M059J (cell line): ENCODE measurements at places on chromosomes 7 and 10. TPM values are rescaled to one million over a fixed set of nuclear protein-coding genes. Genes with fewer than 3 reads are reported as not detected.

SKIDA1 gene
- total RNA-seq, result 1.2 and 1.9 TPM in 2 replicates

C10orf105 gene
- not detected in 2 replicates for total RNA-seq

METTL27 gene
- 1.7 and 1.9 TPM in 2 replicates for total RNA-seq

- no peak for DNase-seq
Measured at GRCh38 chr10:78393094-78393493, 359.4 kb downstream of the RPS24 start.

KLHDC10 gene
- total RNA-seq, result 17.6 and 36.6 TPM in 2 replicates

- DNase-seq, result no peak
Measured at GRCh38 chr7:147412109-147412508, 1178.5 kb upstream of the C7orf33 start.

DNA sequence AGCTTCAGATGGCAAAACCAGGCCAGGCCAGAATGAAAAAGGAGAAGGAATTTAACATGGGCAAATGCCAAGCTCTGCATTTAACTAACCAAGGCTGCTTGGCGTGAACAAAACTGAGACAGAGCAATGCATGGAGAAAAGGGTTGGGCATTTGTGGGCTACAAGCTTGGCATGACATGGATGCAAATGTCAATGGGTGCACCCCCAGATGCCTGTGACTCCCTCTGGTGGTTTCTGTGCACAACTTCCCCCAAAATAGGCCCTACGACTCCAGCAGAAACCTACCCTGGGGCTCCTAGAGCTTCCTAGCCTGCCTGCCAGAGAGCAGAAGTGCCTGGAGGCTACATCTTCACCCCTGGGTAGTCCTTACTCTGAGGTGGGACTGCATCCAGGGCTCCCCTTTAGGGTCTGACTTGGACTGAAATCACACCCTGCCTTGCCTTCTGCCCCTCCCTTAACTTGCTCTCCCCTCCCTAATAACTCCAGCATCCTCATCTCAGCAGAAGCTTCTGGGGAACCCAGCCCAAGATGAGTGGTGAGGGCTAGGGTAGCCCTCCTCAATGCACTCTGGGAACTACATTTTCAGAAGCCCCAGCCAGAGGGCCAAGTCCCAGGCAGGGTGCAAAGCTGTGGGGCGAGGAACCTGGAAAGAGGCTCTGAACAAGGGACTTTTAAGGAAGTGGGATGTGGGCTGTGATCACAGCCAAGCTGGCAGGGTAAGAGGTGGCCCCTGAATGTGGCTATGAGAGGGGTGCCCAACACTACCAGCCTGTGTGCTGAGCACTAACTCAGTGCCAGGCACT, 11.3 kb downstream of the GPRIN2 start:
- peak; percentile 67 for DNase-seq

DNA sequence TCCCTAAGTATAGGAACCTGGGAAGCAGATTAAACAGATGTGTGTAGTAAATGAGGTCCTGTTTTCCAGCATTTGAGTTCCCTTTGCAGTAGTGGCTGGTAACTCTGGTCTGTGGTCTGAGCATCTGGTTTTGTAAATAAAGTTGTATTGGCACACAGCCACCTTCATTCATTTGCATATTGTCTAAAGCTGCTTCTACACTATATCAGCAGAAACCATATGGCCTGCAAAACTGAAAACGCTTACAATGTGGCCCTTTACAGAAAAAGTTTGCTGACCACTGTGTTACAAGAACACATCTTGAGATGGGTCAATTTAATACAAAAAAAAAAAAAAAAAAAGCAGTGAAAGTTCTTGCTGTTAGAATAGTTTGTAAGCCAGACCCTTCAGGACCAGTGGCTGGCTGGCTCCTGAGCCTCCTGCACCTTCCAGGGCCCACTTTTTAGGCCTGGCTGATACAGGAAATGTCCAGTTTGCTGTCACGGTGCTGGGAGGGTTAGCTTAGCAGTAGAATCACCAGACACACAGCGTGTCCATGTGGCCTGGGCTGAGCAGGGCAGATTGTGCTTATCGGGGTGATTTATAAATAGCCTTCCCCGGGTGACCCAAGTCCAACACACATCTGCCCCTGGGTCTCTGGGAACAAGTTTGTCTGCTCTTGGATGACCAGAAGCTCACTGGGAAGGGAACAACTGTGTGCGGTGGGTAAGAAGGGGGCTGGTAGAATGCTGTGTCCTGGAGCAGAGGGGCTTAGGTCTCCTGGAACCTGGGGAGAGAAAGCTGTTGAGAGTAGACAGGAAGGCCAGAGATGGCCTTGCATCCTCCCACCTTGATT, 1.4 kb downstream of the C10orf71 start:
- no peak for DNase-seq

- DNase-seq, result peak; percentile 54
Measured at GRCh38 chr10:77422491-77423338, 214.9 kb downstream of the KCNMA1 start.

TDRD1 gene
- not detected in 2 replicates for total RNA-seq

AVPI1 gene
- total RNA-seq, result 13.3 and 20.6 TPM in 2 replicates

- DNase-seq, result no peak
Measured at GRCh38 chr7:127666602-127667001, 14.6 kb downstream of the SND1 start.

GJC3 gene
- total RNA-seq, result not detected in 2 replicates

TSPAN33 gene
- 0.91 and 4.2 TPM in 2 replicates for total RNA-seq

WAPL gene
- total RNA-seq, result 22.4 and 32.2 TPM in 2 replicates

DNA sequence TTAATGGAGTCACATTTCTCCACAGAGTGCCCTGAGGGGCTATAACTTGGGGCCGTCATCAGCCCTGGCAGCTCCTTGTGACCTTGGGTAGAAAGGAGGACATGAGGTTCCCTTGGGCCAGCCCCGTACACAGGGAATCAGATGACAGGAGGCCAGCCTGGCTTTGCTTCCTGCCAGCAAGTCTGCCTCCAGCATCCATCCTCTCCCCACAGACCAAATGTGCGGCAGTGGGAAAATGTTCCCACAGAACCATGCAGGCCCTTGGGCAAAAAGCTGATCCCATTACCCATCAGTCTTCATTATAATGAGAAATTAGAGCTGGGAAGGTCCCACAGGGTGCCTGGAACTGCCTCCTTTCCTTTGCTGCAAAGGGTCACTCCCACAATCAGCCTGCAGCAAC, 908.3 kb downstream of the GRID1 start:
- peak; percentile 48 for DNase-seq

DNA sequence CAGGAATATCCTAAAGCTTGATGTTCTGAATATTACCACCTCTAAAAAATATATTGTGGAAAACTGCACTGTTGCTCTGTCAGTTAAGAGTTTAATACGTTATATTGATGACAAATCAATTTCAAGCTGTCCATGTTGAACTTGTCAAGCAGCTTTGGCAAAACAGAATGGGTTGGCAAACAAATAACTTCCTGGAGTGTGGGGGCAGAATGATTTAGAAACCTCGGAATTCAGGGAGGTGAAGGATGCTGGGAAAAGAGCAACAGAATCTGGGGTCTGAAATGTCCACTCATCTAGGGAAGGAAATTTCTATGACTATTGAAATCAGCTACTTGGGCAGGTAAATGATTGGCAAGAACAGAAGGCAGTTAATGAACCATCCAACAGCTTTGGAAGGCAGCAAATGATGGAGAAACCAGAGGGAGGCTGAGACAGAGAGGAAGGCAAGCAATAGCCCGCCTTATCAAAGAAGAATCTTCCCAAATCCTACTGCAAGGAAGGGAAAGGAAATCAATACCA, 95.1 kb upstream of the PALS2 start:
- no peak for DNase-seq

GRCh38 chr7:150964593-150965111, 13.5 kb downstream of the KCNH2 start:
- no peak for DNase-seq

C7orf57 gene
- 0.25 and 0.62 TPM in 2 replicates for total RNA-seq

- DNase-seq, result no peak
Measured at GRCh38 chr7:136247211-136247610, 270.1 kb upstream of the MTPN start.

- DNase-seq, result no peak
Measured at GRCh38 chr10:86506062-86506461, 15.5 kb downstream of the WAPL start.

INMT gene
- 0.22 TPM in 1 of 2 replicates, not detected in the other for total RNA-seq

- peak; percentile 88 for DNase-seq
Measured at GRCh38 chr10:3754727-3755439, 30.1 kb downstream of the KLF6 start.

FLNC gene
- 60.7 and 150 TPM in 2 replicates for total RNA-seq

NSUN6 gene
- total RNA-seq, result 4.5 and 5.7 TPM in 2 replicates

HGF gene
- 1.1 and 3.9 TPM in 2 replicates for total RNA-seq

- DNase-seq, result no peak
Measured at GRCh38 chr7:106220307-106220706, 64.5 kb downstream of the NAMPT start.

DNA sequence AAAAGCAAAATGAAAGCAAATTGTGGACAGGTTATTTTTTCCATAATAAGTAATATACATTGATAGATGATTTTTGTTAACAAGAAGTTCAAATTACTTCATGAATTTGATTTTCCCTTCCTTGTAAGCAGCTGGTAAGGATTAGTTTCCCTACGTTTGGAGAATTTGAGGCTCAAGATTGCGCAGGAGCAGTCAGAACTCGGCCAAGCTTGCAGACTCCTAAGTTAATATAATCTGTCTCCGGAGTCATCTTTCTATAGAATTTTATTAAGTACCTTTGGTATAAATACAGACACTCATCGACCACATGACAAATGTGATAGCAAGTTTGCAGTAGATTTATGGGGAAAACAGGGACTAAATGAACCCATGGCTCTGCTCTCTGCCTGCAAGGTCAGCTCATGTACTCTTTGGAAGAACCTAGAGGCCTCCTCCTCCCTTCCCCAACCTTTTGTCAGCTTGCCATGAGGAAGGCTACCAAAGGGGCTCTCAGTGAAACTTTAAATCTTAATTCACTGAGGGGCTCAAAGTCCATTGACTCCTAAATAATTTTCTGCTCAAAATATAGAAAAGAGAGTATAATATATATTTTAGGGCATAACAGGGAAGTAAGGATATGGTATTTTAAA, 89.2 kb upstream of the CTTNBP2 start:
- no peak for DNase-seq

- no peak for DNase-seq
Measured at GRCh38 chr10:100377830-100378229, 30.8 kb downstream of the SCD start.

DNA sequence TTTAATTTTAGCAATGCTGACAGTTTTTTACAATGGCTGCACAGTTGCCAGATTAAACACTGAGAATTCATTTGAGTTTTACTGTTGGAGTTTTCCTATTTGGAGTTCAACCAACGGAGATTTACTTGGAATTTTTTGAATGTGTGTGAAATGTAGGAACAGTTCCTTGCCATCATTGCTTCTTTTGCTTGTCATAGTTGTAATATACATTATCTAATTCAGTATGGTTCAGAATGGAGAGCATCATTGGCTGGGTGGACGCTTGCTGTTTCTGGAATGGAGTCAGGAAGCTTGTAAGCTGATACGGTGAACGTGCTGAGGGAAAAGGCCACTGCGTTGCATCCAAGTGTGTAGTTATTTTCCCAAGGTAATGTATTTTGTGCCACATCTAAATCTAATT, 404.3 kb upstream of the KLF6 start:
- no peak for DNase-seq

GRCh38 chr10:79089632-79090031, 20.9 kb downstream of the ZMIZ1 start:
- DNase-seq, result no peak

GRCh38 chr10:85967594-85967993, 399.0 kb downstream of the GRID1 start:
- DNase-seq, result peak; percentile 28

DNA sequence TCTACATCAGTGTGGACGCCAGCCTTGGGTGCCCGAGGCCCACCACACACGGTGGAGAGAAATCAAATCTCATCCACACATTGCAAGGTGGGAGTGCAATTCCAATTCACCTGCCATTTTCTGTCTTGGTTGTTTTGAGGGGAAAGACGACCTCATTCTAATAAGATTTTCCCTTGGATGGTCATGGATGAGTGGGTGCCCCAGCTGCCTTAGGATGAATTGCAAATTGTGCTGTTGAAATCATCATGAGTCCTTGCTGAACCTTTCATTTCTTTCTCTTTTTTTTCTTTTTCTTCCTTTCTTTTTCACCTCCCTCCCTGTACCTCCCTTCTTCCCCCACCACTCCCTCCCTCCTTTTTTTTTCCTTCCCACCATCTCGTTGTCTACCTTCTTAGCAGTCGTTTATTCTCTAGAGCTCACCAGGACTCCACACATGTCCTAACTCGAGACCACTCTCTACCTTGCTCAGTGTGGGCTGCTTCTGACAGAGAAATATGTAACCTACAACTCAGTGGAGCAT, 266.9 kb upstream of the NFE2L3 start:
- no peak for DNase-seq

DNA sequence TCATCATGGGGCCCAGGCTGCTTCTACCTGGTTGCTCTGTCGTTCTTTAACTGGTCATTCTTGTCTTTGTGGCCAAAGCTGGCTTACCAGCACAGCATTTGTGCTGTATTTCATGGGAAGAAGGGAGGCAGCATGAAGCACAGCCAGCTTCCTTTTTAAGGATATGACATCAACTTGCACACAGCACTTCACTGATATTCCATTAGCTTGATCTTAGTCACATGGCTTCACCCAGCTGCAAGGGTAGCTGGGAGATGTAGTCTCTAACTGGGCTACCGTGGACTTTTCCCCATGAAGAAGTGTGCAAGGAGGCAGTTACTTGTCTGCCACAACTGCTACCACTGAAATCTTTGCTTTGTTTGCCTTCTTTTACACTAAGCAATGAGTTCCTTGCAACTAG, 525.2 kb downstream of the LRMDA start:
- DNase-seq, result peak; percentile 14

RSPH10B gene
- not detected in 2 replicates for total RNA-seq

- no peak for DNase-seq
Measured at GRCh38 chr7:112619343-112619742, 138.6 kb downstream of the LSMEM1 start.

DNA sequence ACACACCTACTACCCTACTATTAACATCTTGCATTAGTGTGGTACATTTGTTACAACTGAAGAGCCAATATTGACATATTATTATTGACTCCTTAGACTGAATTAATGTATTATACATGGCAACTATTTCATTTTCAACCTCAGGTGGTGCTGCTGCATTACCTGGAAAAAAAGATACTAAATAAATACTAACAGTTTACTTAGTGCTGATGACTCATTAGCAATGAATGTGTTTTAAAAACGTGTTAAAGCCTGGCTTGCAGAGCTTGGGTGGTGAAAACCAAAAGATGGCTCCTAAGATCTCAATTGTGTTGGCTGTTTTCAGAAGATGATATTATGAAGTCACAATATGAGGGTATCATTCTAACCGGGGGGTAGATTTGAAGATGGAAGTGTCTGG, 34.8 kb downstream of the CFAP43 start:
- peak; percentile 20 for DNase-seq

GRCh38 chr7:146366938-146367337, 250.3 kb downstream of the CNTNAP2 start:
- DNase-seq, result peak; percentile 4

GRCh38 chr7:119392-120163, 72.8 kb upstream of the FAM20C start:
- DNase-seq, result no peak

GRCh38 chr7:102988631-102989560, 76.1 kb downstream of the LRRC17 start:
- DNase-seq, result no peak
